Colonic mucosa (tissue), 4 donors: ENCODE measurements at places on chromosomes 4 and X.

DNA sequence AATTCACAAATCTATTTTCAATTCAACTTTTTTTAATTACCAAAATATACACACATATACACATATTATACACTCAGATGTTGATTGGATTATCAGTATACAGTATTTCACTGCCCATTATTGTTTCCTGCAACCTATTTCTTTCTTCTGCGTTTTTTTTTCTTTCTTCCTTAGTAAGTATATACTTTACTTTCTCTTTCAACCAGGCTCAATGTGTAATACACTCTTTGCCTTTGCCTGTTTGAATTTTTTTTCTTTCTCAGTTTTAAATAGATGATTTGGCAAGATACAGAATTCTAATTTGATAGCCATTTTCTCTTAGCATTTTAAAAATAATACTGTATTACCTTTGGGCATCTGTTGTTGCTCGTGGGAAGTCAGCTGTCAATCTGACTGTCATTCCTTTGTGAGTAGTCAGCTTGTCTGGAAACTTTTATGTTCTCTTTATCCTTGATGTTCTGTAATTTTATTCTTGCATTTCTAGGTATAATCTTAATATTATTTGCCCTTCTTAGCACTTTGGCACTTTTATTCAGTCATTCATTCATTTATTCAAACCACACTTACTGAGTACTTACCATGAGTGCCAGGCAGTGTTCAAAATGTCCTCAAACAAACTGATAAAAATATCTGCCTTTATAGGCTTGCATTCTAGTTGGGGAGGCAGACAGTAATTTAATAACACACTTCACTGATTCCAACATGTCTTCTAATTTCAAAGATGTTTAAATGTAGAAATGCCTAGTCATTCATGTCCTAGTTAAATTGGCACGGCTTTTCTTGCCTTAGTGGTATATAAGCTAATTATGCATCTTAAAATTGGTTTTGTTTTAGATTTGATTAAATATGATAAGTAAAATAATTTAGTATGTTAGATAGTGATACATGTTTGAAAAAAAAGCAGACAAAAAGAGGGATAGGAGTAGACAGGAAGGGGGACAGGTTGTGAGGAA lies 3.7 kb downstream of the USP38 start:
- DNase-seq, result no peak

- no peak for DNase-seq
Observed at GRCh38 chr4:188002751-188003150, 7.2 kb downstream of the ZFP42 start.

DNA sequence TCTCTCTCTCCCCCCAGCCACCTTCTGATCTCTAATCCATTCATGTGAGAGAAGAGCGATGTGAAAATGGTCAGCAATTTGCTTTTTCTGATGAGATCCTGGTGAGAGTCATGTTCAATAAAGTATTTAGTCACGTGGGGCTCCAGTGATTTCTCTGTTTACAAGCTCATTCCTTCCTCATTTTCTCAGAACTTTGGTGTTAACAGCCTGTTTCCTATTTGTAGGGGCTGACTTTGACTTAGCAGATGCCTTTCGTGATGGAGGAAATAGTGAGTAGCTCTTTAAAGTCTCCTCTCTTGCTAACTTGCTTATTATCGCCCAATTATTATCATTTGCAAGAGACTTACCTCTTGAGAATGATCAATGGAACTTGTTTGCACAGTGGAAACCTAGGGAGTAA lies 72.6 kb upstream of the CD99 start:
- DNase-seq, result no peak

DNA sequence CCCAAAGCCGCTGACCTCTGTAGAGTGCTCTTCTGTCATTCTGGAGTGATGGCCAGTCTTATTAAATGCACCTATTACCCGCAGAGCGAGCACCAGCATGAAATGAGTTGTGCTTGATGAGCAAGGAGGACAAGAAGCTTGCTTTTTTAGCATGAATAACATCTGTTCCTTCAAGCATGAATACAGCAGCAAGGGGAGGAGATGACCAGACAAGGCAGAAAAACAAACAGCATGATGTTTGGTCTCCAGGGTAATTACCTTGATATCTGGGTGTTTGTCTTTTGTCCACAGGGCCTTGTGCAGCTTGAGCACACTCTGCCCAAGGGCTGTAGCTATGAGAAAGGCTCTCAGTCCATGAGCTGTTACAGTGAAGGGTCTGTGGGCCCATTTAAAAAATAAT lies 324.8 kb upstream of the DDX53 start:
- no peak for DNase-seq
